ENCODE measurements at places on chromosomes 2 and 18. TPM values are rescaled to one million over a fixed set of nuclear protein-coding genes. Genes with fewer than 3 reads are reported as not detected.

Gene REG3A
- not detected for total RNA-seq

Gene ZNF519
- total RNA-seq, result 13.5 TPM

GRCh38 chr2:168244318-168244717 is 3.1 kb downstream of the STK39 start:
- peak; percentile 38 for DNase-seq
- H3K36me3 ChIP-seq, result peaks cover 13% of the 10 kb centered on the region
- H3K4me1 ChIP-seq, result peaks cover 32% of the 10 kb centered on the region
- peaks cover 7% of the 10 kb centered on the region for H3K27me3 ChIP-seq
- H3K27ac ChIP-seq, result peak overlapping the region; percentile 76
- peak overlapping the region; percentile 65 for H3K4me3 ChIP-seq

DNA sequence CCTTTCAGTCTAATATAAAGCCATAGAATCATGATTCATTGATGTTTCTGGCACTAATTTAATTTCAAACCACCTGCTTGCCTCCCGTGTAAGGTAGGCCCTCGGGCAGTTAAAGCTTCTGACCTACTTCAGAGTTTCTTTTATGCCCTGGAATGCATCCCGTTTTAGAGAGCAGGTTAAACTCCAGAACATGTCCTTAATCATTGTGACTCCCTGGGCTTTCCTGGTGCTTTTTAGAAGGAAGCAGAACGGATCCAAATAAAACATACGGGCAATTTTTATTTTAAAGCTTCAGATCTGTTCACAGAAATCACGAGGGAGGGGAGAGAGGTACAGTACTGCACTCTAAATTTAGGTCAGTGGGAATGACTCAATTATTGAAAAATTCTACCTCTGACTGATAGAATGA is 134.8 kb downstream of the GCA start:
- H3K4me1 ChIP-seq, result no peaks in the 10 kb centered on the region
- no peak for DNase-seq
- H3K36me3 ChIP-seq, result no peaks in the 10 kb centered on the region
- H3K27me3 ChIP-seq, result peaks cover 4% of the 10 kb centered on the region
- H3K4me3 ChIP-seq, result no peak overlapping the region
- H3K27ac ChIP-seq, result no peak overlapping the region

DNA sequence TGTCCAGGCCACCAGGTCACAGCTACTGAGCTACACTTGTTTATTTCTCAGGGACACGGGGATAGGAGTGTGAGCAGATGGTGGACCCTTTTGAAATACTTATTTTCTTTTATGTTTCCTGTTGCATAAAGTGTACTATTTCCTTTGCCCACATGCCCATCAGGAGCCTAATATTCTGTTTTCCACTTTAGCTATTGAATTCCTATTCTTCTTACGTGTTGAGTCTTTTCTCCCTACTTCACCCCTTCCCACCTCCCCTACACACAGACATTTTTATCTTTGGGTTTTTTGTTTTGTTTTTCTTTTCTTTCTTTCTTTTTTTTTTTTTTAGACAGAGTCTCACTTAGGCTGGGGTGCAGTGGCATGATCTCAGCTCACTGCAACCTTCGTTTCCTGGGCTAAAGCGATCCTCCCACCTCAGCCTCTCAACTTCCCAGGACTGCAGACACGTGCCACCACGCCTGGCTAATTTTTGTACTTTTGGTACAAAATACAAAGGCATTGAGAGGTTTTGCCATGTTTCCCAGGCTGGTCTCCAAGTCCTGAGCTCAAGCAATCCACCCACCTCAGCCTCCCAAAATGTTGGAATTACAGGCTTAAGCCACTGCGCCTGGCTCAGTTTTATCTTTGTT is 5.2 kb upstream of the GPR55 start:
- no peak for DNase-seq
- no peak overlapping the region for H3K27ac ChIP-seq

DNA sequence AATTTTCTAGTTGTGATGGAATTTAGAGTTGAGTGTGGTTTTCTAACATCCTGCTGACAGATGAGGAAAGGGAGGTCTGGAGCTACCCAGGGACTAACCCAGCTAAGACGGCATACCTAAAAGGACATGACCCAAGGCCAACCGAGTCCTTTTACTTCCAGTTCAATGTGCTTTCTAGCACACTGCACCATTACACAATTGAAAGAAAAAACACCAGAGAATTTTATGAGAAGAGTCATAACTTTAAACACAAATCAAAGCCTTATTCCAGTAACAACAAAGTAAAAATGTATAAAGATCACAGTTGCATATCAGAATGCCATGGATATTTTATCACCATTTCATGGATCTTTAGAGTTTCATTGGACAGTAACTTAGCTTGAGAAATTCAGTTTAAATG is 480.3 kb downstream of the MEIS1 start:
- H3K27me3 ChIP-seq, result no peaks in the 10 kb centered on the region
- no peaks in the 10 kb centered on the region for H3K36me3 ChIP-seq
- H3K4me1 ChIP-seq, result no peaks in the 10 kb centered on the region
- no peak overlapping the region for H3K4me3 ChIP-seq
- no peak overlapping the region for H3K27ac ChIP-seq

GRCh38 chr2:239696559-239697207 is 295.9 kb upstream of the HDAC4 start:
- no peak for DNase-seq
- no peaks in the 10 kb centered on the region for H3K27me3 ChIP-seq
- H3K4me1 ChIP-seq, result no peaks in the 10 kb centered on the region
- H3K36me3 ChIP-seq, result no peaks in the 10 kb centered on the region
- H3K27ac ChIP-seq, result no peak overlapping the region
- no peak overlapping the region for H3K4me3 ChIP-seq

Gene ZFAND2B
- 22.8 TPM for total RNA-seq

DNA sequence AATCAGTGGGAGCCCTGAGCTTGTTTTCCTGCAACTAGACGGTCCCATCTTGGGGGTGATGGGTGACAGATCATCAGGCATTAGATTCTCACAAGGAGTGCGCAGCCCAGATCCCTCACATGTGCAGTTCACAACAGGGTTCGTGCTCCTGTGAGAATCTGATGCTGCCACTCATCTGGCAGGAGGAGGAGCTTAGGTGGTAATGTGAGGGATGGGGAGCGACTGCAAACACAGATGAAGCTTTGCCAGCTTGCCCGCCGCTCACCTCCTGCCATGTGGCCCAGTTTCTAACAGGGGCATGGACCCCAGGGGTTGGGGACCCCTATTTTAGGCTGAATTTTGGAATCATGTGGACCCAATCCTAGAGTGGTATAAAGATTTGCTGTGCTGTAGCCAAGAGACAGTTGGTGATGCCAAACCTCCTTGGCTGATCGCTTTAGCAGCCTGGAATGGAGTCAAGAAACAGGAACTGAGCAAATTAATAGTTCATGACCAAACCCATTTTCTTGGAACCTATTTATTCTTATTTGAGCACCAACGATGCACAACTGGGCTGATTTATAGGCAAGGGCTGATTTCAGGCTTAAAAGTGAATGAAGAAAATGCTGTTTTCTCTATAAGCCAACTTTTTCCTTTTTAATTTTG is 25.7 kb downstream of the LPIN1 start:
- H3K4me1 ChIP-seq, result peaks cover 28% of the 10 kb centered on the region
- no peak overlapping the region for H3K4me3 ChIP-seq
- no peak for DNase-seq
- no peak overlapping the region for H3K27ac ChIP-seq
- H3K36me3 ChIP-seq, result peaks cover 44% of the 10 kb centered on the region

GRCh38 chr2:32591669-32592463 is 36.0 kb upstream of the TTC27 start:
- H3K27ac ChIP-seq, result peak overlapping the region; percentile 89
- no peak for DNase-seq
- H3K27me3 ChIP-seq, result no peaks in the 10 kb centered on the region
- peaks cover 33% of the 10 kb centered on the region for H3K36me3 ChIP-seq
- peaks cover 27% of the 10 kb centered on the region for H3K4me1 ChIP-seq
- H3K4me3 ChIP-seq, result no peak overlapping the region

Gene SPR
- 13.9 TPM for total RNA-seq

Gene VIT
- not detected for total RNA-seq

Gene UBE2E3
- 34.6 TPM for total RNA-seq

Gene HOXD12
- not detected for total RNA-seq

GRCh38 chr2:226114436-226114835 is 685.2 kb downstream of the IRS1 start:
- no peak overlapping the region for H3K27ac ChIP-seq
- no peaks in the 10 kb centered on the region for H3K36me3 ChIP-seq
- H3K4me1 ChIP-seq, result peaks cover 3% of the 10 kb centered on the region
- H3K4me3 ChIP-seq, result no peak overlapping the region

GRCh38 chr2:69298261-69298660 is 88.8 kb downstream of the GFPT1 start:
- no peaks in the 10 kb centered on the region for H3K4me1 ChIP-seq
- peaks cover 2% of the 10 kb centered on the region for H3K36me3 ChIP-seq
- H3K4me3 ChIP-seq, result no peak overlapping the region
- H3K27me3 ChIP-seq, result no peaks in the 10 kb centered on the region

DNA sequence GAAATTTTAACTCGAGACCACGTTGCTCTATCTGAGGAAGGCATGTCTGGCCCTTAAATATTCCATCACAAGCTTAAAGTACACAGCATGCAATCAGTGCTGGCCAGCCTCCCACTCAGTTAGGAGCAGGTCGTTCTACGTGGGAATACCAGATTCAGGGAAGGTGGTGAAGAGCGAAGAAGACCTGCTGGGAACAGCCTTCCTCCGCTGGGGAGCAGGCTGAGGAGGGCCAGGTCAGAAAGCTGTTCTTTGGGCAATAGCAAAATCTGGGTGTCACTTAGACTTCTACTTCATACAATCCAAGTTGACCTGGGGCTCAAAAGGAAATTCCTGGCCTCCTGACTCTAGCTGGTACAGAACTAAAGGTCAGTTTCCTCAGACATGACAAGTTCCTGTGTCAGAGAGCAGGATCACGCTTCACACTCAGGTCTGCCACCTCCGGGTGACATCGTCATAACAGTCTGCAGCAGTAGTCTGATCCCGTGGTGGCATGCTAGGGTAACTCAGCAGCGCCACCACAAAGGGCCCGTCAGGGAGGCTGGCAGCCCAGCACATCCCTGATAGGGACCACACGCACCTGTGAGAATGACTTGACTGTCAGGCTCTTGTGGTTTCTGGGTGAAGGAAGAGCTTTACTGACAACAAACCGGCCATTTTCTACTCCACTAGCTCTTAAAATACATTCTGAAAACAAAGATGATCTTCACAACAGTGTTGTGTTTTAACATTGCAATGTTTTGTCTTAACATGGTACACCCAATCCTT is 35.2 kb upstream of the NAPG start:
- no peak overlapping the region for H3K4me3 ChIP-seq
- DNase-seq, result peak; percentile 72
- no peaks in the 10 kb centered on the region for H3K27me3 ChIP-seq
- peaks cover 10% of the 10 kb centered on the region for H3K4me1 ChIP-seq
- no peak overlapping the region for H3K27ac ChIP-seq
- H3K36me3 ChIP-seq, result no peaks in the 10 kb centered on the region

- no peak for DNase-seq
- no peak overlapping the region for H3K27ac ChIP-seq
- H3K27me3 ChIP-seq, result peaks cover 4% of the 10 kb centered on the region
- no peaks in the 10 kb centered on the region for H3K36me3 ChIP-seq
These were observed 85.6 kb downstream of the SMIM21 start for GRCh38 chr18:75341897-75342296.
